ENCODE measurements at places on chromosomes 1 and 21.
A peak's percentile ranks its signal among the peaks of the same experiment; 100 is the strongest.

DNA sequence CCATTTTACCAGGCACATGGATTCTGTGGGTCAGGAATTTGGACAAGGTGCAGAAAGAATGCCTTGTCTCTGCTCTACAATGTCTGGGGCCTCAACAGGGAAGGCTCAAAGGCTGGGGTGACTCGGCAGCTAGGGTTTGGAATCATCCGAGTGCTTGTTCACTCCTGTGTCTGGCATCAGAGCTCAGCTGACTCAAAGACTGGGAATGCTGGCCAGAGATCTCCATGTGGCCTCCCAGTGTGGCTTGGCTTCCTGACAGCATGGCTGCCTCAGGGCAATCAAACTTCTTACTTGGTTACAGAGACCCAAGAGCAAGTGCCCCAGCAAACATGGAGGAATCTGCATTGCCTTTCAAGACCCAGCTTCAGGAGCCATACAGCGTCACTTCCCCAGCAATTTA is 110.5 kb downstream of the TOMM20 start:
- peak overlapping the region; percentile 26 for H3K27ac ChIP-seq
- H3K36me3 ChIP-seq: no peaks in the 10 kb centered on the region
- H3K27me3 ChIP-seq: no peaks in the 10 kb centered on the region
- peak; percentile 99 for DNase-seq

- H3K27ac ChIP-seq: no peak overlapping the region
- H3K4me3 ChIP-seq: peak overlapping the region; percentile 62
- DNase-seq: peak; percentile 79
- no peaks in the 10 kb centered on the region for H3K27me3 ChIP-seq
- no peaks in the 10 kb centered on the region for H3K4me1 ChIP-seq
- no peaks in the 10 kb centered on the region for H3K36me3 ChIP-seq
These were observed 1.0 kb upstream of the DIRAS3 start for GRCh38 chr1:68051475-68051874.

- peaks cover 7% of the 10 kb centered on the region for H3K36me3 ChIP-seq
- no peak for DNase-seq
- H3K27me3 ChIP-seq: peaks cover 2% of the 10 kb centered on the region
- H3K4me3 ChIP-seq: no peak overlapping the region
- no peak overlapping the region for H3K27ac ChIP-seq
These were observed 5.3 kb upstream of the CELSR2 start for GRCh38 chr1:109243860-109244552.

- H3K27me3 ChIP-seq: no peaks in the 10 kb centered on the region
- peak overlapping the region; percentile 35 for H3K27ac ChIP-seq
- H3K4me1 ChIP-seq: peaks cover 12% of the 10 kb centered on the region
- no peaks in the 10 kb centered on the region for H3K36me3 ChIP-seq
- H3K4me3 ChIP-seq: no peak overlapping the region
These were observed 502.0 kb downstream of the SMYD3 start for GRCh38 chr1:246005067-246005466.

- no peaks in the 10 kb centered on the region for H3K36me3 ChIP-seq
- H3K27ac ChIP-seq: no peak overlapping the region
- H3K4me3 ChIP-seq: no peak overlapping the region
- no peaks in the 10 kb centered on the region for H3K4me1 ChIP-seq
These were observed 163.6 kb downstream of the GLUL start for GRCh38 chr1:182227864-182228547.

DNA sequence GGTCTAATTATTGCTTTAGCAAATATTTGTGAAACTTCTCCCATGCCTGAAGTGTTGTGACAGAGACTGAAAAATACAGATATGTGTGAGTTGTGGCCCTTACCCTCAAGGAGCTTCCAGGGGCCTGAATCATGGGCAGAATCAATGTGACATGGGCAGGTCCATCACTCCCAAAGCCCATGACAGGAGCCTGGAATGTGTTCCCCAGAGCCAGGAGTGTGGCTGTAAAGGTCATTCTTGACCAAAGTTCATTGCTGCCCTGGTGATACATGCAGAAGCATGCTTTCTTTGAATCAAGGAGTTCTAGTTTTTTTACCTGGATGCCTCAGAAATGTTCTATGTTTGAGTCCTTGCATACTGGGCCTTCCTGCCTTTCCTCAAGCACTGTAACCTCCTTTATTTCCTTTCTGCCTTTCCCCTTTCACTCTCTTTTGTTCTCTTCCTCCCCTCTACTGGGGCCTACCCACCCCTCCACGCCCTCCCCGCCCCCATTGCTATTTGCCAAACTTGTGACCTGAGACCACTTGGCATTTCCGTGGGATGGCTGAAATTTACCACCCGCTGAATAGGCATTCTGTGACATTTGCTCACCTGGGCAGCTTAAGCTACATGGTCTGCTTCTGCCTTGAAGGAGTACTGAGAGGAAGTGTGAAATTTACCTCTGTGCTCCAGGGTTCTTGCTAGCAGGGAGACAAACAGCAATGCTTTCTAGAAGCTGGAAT is 19.7 kb downstream of the PBX1 start:
- H3K4me1 ChIP-seq: peaks cover 4% of the 10 kb centered on the region
- no peaks in the 10 kb centered on the region for H3K27me3 ChIP-seq
- H3K4me3 ChIP-seq: no peak overlapping the region
- no peaks in the 10 kb centered on the region for H3K36me3 ChIP-seq
- H3K27ac ChIP-seq: no peak overlapping the region

DNA sequence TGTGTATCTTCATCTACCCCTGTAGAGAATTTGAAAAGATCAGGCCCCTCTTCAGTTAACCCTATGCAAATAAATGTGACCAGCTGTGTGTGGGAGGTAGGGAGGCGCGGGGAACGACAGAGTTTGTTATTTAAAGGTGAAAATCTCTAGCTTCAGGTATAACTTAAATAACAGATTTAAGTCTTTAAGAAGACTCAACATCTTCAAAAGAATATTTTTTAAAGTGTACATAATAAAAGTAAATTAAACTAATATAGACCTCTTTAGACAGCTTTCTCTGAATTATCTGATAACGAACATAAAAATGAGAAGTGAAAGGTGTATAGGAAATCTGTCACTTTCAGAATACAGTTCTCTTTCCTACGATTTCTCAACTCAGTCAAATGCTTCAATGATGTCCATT is 16.0 kb downstream of the ANGPTL3 start:
- no peak overlapping the region for H3K4me3 ChIP-seq
- H3K27me3 ChIP-seq: no peaks in the 10 kb centered on the region
- H3K36me3 ChIP-seq: no peaks in the 10 kb centered on the region
- no peaks in the 10 kb centered on the region for H3K4me1 ChIP-seq
- no peak for DNase-seq
- H3K27ac ChIP-seq: no peak overlapping the region

- no peaks in the 10 kb centered on the region for H3K27me3 ChIP-seq
- no peak overlapping the region for H3K4me3 ChIP-seq
- H3K27ac ChIP-seq: no peak overlapping the region
- no peak for DNase-seq
These were observed 2.0 kb upstream of the UBE2G2 start for GRCh38 chr21:44803651-44804050.
